H1 (cell line): ENCODE measurements at places on chromosomes 2 and 18. TPM values are rescaled to one million over a fixed set of nuclear protein-coding genes. Genes with fewer than 3 reads are reported as not detected.
A peak's percentile ranks its signal among the peaks of the same experiment; 100 is the strongest.

The SERPINB2 gene
- not detected in 2 replicates for total RNA-seq

DNA sequence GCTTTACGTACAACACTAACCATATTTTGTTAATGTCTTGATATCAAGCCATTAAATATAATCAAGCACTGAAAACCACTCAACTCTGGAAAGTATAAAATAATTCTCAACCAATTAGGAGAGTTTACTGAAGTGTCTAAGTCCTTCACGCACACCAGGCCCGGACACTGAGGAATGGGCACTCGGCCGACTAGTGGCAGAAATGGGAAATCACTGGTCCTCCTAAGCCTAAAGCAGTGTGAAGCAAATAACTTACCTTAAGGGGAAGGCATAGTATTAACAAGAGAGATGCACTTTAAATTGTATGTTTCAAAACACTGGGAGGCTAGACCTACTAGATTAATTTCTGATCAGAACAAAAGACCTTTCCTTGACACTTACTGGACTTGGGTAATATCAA lies 45.7 kb downstream of the FAM210A start:
- no peak overlapping the region for H3K4me3 ChIP-seq
- no peak overlapping the region for H3K27ac ChIP-seq
- no peaks in the 10 kb centered on the region for H3K4me1 ChIP-seq
- DNase-seq = peak; percentile 17
- H3K36me3 ChIP-seq = no peaks in the 10 kb centered on the region; the same call in 1 of the 2 replicates

- peaks cover 39% of the 10 kb centered on the region for H3K4me1 ChIP-seq
- H3K27ac ChIP-seq = no peak overlapping the region
- no peak for DNase-seq
- H3K36me3 ChIP-seq = no peaks in the 10 kb centered on the region
- H3K4me3 ChIP-seq = no peak overlapping the region
- H3K27me3 ChIP-seq = no peaks in the 10 kb centered on the region
Measured at GRCh38 chr2:200320991-200321390, 14.5 kb downstream of the SPATS2L start.

GRCh38 chr18:61827591-61827990 lies 65.2 kb downstream of the RNF152 start:
- H3K36me3 ChIP-seq = no peaks in the 10 kb centered on the region
- H3K4me1 ChIP-seq = no peaks in the 10 kb centered on the region; the same call in none of the 2 replicates
- no peak overlapping the region for H3K27ac ChIP-seq
- H3K27me3 ChIP-seq = no peaks in the 10 kb centered on the region
- DNase-seq = no peak

The TSN gene
- 96.1 and 96.3 TPM in 2 replicates for total RNA-seq

The ECEL1 gene
- 6.5 and 7.7 TPM in 2 replicates for total RNA-seq

- DNase-seq = no peak
- H3K27me3 ChIP-seq = no peaks in the 10 kb centered on the region
- peaks cover 5% of the 10 kb centered on the region; the same call in 1 of the 2 replicates for H3K4me1 ChIP-seq
- H3K27ac ChIP-seq = no peak overlapping the region
Measured at GRCh38 chr2:29050591-29050990, 23.7 kb downstream of the PCARE start.

- H3K27ac ChIP-seq = no peak overlapping the region
- DNase-seq = no peak
- H3K4me1 ChIP-seq = no peaks in the 10 kb centered on the region; the same call in 1 of the 2 replicates
- H3K27me3 ChIP-seq = no peaks in the 10 kb centered on the region
- no peak overlapping the region for H3K4me3 ChIP-seq
- H3K36me3 ChIP-seq = no peaks in the 10 kb centered on the region
Measured at GRCh38 chr2:67867735-67868134, 195.1 kb downstream of the C1D start.

DNA sequence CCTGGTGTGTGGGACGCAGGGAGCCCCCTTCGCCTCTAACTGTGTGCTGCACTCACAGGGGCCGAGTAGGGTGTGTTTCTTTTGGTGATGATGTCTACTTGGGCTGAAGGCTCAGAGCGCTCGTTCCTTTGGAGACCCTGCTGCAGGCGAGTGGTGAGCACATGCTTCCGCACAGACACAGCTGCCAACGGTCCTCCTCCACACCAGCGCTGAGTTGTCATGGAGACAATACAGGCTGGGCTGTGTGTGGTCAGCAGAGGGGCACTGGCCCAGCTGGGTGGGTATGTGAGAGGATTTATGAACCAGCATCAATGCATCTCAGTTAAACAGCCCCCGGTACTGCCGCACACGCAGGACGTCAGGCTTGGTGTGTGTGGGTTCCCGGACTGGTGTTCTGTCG lies 143.5 kb downstream of the SH3RF3 start:
- no peak overlapping the region for H3K27ac ChIP-seq
- no peaks in the 10 kb centered on the region for H3K27me3 ChIP-seq
- H3K4me1 ChIP-seq = no peaks in the 10 kb centered on the region; the same call in 1 of the 2 replicates
- H3K4me3 ChIP-seq = no peak overlapping the region
- H3K36me3 ChIP-seq = no peaks in the 10 kb centered on the region
- DNase-seq = no peak

The NIF3L1 gene
- 63.4 and 65.1 TPM in 2 replicates for total RNA-seq

GRCh38 chr2:20470211-20470610 lies 23.3 kb downstream of the RHOB start:
- H3K27me3 ChIP-seq = no peaks in the 10 kb centered on the region
- no peak overlapping the region for H3K27ac ChIP-seq
- H3K4me3 ChIP-seq = no peak overlapping the region
- DNase-seq = no peak
- H3K36me3 ChIP-seq = no peaks in the 10 kb centered on the region

The RESP18 gene
- not detected in 2 replicates for total RNA-seq

DNA sequence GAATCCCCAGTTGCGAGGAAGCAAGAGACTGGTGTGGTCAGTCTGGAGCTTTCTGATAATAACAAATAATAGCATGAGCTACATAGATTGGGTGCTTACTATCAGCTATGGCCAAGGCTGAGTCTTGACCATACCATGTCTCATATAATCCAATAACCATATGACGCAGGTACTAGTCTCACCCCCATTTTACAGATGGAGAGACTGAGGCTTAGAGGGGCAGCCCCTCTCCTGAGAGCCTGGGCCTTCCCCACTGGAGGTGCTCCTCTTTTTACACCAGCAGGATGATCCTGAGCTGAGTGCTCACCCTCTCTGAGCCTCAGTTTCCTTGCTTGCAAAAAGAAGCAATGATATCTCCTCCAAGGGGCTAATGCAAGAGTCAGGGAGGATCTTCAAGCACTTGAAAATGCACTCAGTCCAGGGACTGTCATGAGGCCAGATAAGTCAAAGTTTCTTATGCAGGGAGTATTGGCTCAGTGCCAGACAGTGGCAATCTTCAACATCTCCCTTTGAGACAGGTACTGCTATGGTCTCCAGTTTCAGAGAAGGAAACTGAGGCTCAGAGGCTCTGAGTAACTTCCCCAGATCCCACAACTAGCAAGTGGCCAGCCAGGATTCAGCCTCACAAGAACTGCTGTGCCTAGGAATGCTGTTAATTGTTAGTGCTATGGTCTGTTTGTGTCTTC lies 149.7 kb downstream of the TFCP2L1 start:
- H3K36me3 ChIP-seq = no peaks in the 10 kb centered on the region
- no peaks in the 10 kb centered on the region for H3K27me3 ChIP-seq
- no peak overlapping the region for H3K4me3 ChIP-seq
- no peak overlapping the region for H3K27ac ChIP-seq
- DNase-seq = no peak
- no peaks in the 10 kb centered on the region for H3K4me1 ChIP-seq

GRCh38 chr2:85215081-85215447 lies 81.9 kb downstream of the TCF7L1 start:
- H3K4me3 ChIP-seq = no peak overlapping the region
- DNase-seq = no peak
- peaks cover 22% of the 10 kb centered on the region for H3K4me1 ChIP-seq
- no peaks in the 10 kb centered on the region for H3K27me3 ChIP-seq
- 0 out of 2 replicates have a peak overlapping the region, but pooled peaks have one; percentile 58 for H3K27ac ChIP-seq

DNA sequence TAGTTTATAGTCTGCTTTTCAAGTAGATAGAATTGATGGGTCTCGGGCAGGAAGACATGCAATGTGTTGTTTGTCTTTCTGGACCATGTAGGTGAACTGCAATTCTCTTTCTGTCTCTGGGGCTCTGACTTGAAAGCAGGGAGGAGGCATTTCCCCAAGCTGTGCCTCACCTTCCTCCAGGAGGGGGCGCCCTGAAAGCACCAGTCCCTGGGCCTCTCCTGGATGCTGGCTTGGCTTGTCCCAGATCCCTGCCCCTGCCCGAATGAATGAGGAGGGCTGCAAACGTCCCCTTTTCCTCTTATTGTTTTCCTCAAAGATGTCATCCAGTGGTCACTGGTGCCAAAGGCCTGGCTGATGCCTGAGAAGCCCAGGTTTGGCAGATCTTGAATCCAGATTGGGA lies 270.6 kb downstream of the CELF4 start:
- no peaks in the 10 kb centered on the region for H3K27me3 ChIP-seq
- H3K4me1 ChIP-seq = no peaks in the 10 kb centered on the region; the same call in 1 of the 2 replicates
- H3K36me3 ChIP-seq = no peaks in the 10 kb centered on the region
- H3K27ac ChIP-seq = no peak overlapping the region
- peak; percentile 46 for DNase-seq
- H3K4me3 ChIP-seq = no peak overlapping the region

The IL36B gene
- not detected in 2 replicates for total RNA-seq

The NEMP2 gene
- 3.6 and 5.3 TPM in 2 replicates for total RNA-seq

DNA sequence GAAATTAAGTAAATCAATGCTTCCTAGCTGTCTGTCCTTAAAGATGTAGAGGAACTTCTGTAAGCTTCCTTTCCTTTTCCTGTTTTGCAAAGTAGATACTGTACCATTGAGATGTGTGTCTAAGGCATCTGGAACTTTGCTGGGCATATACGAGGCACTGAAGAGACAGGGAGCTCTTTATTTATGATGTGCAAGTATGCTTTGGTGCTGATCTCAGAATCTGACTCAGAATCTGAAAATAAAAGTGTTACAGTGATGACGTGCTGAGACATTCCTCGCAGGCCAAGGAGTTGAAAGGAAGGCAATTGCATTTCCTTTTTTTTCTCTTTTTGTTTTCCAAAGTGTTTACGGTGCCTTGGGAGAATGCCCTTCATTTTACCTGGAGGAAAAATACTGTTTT lies 230.9 kb upstream of the RGPD4 start:
- H3K4me1 ChIP-seq = no peaks in the 10 kb centered on the region
- H3K4me3 ChIP-seq = no peak overlapping the region
- H3K36me3 ChIP-seq = no peaks in the 10 kb centered on the region
- DNase-seq = no peak
- no peaks in the 10 kb centered on the region for H3K27me3 ChIP-seq

DNA sequence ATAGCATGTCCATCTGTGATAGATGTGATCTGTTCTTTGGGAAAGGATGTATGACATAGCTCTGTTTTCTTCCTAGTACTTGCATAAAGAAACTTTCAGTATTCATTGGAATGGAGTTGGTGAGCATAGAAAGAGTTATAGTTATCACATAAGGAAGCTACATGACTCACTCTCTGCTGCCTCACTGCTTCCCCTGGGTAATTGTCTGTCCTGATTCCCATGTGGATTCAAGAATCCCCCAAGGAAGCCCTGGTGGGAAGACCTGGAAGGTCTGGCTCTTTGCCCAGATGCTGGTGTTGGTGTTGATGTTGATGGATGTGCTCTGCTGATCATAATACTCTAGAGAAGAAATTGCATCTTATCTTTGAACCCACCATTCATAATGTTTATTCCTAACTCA lies 60.6 kb downstream of the PTPN4 start:
- no peak overlapping the region for H3K27ac ChIP-seq
- no peaks in the 10 kb centered on the region for H3K4me1 ChIP-seq
- H3K27me3 ChIP-seq = no peaks in the 10 kb centered on the region
- DNase-seq = no peak
- H3K4me3 ChIP-seq = no peak overlapping the region
- H3K36me3 ChIP-seq = no peaks in the 10 kb centered on the region

The OBSL1 gene
- total RNA-seq = 127 and 135 TPM in 2 replicates
